ENCODE measurements at places on chromosomes 7 and 10. TPM values are rescaled to one million over a fixed set of nuclear protein-coding genes. Genes with fewer than 3 reads are reported as not detected.
A peak's percentile ranks its signal among the peaks of the same experiment; 100 is the strongest.

DNA sequence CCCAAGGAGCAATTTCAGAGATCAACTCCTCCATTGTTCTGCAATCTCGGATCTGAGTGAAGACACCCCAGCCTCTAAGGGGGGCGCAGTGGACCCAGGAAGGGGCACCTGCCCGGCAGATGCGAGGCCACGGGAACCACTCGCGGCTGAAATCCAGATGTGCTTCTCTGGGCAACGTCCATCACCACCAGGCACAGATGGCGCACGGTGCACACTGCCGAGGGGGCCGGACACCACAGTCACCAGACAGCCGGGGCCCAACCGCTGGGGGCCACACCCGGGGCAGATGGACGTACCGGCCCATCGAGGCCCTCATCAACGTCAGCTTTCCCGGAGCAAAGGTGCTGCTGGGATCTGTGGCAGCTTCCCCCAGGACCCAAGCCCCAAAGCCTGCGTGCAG is 16.9 kb upstream of the ADGRA1 start:
- DNase-seq = no peak

DNA sequence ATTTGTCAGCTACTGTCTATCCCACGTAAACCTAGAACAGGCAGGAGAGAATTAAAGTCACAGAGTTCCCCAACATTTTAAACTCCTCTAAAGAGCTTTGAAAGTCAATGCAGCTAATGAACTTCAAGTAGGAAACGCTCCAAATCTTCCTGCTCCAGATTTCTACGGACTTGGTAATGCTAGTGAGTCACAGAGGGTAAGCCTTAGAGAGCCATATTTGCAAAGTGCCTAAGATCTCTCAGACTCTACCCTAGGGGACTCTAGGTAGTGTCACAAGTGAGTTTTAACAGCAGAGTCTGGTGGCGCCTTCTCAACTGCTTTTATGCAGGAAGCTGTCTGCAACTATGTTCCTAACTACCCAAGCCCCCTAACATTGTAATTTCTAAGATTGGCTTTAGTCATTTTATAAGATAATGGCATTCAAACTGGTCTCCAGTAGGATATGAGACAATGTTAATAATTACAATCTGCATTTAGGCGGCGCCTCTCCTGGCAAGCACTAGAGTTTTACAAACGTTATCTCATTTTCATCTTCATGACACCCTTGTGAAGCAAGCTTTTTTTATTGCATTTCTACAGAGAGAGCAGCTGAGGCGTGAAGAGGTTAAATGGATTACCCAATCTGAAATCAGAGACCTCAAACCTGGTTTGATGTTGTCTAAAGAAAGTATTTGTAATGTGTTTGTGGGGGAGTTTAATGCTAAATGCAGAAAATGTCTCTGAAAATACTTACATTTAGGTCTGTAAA is 22.0 kb upstream of the FZD1 start:
- no peak for DNase-seq

DNA sequence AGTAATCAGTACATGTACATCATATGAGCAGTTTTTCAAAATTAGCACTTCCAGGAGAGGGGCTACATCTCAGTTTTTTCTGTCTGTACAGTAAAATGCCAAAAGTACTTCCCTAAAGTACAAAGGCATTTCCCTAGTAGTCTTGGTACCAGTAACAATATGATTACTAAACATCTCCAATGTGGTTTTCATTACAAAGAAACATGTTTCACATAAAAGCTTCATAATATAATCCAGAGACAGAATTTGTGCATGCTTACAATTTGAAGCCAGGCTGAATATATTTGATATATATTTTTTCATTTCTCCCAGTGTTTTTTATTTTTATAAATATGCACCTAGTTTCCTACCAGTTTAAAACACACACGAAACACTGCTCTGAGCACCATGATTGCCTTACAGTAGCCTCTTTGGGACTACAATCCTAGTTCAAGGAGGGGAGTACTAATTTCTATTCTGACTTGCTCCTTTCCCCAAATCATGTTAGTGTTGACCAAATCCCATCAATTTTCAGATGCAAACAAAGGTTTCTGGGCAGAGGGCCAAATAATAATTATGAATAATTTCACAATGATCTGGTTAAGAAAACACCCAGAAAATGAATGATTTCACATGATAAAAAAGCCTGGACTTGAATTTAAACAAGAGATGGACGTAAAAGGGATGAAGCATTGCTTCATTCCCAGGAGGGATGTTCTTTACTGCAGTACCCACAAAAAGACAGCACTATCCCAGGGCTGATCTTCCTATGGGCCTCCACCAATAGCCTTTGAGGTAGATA is 201.3 kb downstream of the SLC25A13 start:
- DNase-seq = no peak

DNA sequence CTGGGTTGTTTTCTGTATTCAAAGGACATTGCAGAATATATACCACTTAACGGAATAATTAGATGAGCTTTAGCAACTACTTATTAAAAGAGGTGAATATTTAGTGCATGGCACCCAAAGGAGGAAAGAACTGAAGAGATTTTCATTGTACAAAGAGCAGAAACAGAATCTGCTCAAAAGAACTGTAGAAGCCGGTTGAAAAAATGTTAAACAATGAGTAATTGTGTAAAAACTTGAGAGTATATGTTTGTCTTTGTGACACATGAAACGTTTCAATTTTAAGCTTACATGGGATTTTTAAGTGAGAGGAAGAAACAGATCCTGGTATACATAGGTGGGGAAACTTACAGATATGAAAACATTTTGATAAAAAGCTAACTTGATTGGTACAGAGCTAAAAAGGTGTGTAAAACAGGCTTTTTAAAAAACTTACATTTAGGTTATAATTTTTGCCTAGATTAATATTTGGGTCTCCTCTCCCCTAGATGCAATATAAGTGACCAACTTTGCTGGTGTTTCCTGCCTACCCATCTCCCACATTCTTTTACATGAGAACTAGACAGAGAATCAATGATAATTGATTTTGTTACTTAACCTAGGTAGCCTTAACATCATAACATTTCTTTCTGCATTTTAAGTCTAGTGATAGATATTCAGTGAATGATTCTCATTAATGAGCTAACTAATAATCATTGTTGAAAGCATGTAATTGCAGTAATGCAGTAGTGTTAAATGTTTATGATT is 6.8 kb downstream of the ARL5B start:
- no peak for DNase-seq

DNA sequence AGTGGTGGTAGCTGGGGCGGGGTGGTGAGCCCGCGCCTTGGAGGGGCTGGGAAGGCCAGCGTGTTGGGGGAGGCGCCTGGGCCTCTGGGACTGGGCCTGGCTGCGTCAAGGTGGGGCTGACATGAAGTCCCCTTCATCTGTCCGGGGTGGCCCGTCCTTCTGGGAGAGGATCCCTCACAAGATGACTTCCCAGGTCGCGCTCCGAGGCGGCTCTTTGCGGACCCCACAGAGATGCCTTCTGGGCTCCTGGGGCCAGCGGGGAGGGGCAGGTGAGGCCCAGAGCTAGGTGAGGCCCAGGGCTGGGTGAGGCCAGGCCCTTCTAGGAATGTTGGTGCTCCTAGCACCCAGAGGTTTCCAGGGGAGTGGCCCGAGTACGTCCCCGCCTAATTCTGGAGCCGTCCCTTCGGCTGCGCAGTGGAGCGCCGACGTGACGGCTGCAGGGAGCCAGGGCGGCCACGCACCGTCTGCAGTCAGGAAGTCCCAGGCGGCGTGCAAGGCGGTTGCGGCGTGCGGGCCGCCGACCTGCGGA is 58.2 kb upstream of the NUPR2 start:
- DNase-seq = no peak

DNA sequence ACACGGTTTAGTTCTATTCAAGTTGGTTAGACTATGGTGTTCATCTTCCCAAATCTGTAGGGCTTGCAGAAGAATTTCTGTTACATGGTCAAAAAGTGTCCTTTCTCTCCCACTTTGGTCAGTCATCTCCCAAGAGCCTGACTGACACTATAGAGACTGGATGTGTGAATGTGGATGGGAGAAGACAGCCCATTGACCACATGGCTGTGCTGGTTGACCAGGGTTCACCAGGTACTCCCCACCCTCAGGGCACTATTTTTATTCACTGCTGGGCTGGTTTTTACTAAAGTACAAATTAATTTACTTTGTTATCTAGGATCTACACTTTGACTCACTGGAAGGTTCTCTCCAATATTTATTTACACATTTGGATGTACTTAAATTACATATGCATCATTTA is 2.3 kb downstream of the ZNF804B start:
- DNase-seq = no peak

GRCh38 chr7:110170841-110171240 is 920.1 kb upstream of the LRRN3 start:
- DNase-seq = no peak

- DNase-seq = no peak
Measured at GRCh38 chr10:17622061-17622460, 4.9 kb upstream of the HACD1 start.

DNA sequence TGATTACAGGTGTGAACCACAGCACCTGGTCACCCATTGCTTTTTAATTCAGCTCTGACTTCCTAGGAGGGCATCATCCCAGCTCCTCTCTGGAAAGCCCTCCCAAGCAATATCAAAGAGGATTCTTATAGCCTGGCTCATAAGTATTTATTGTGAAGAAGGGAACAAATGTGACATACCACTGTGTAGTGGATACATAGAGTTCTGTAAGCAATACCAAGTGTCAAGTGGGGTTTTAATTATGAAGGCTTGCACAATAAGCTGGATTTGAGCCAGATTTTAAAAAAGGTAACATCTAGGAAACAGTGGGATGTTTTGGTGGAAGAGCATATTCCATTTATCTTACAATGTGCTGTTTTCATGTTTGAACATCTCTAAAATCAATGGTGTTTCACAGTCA is 19.0 kb upstream of the PRTFDC1 start:
- no peak for DNase-seq

GRCh38 chr7:45178241-45179225 is 20.9 kb downstream of the RAMP3 start:
- no peak for DNase-seq

GRCh38 chr7:154504918-154505317 is 452.7 kb downstream of the DPP6 start:
- DNase-seq = no peak

DNA sequence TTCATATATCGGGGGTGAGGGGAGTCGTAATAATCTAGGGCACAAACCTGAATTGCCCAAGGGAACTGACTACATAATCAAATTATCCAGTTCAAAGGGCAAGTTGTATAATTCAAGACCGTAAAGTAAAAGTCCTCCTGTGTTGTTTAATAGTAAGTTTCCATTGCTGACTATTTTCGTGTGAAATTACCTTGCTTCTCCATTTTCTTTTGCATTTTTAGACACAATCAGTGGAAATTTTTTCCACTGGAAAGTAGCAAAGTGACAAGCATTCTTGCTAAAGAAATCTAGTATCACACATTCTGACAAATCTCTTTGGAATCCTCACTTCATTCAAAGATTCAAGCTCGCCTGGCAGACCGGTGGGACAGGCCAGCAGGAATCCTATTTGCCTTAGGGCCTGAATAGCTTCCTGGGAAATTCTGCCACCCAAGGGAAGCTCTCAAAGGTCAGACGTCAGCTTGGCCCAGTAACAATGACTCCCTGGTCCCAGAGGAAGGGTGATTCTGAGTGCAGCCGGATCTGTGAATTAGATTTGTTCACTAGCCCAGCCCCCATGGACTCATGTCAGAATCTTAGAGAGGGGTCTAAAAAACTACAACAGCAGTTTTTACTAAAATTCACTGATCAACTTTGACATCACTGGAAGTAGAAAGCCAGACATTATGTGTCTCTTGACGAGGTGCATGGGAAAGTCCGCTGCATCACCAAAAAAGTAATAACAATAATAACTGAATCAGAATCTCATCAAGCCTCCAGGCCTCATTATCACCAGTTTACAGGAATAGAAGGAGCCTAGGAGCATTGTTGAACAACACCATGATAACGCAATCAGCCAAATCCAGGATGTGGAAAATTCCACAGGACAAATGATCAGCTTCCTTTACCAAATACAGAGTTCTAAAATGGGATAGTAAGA is 161.0 kb downstream of the SKIDA1 start:
- peak; percentile 1 for DNase-seq

DNA sequence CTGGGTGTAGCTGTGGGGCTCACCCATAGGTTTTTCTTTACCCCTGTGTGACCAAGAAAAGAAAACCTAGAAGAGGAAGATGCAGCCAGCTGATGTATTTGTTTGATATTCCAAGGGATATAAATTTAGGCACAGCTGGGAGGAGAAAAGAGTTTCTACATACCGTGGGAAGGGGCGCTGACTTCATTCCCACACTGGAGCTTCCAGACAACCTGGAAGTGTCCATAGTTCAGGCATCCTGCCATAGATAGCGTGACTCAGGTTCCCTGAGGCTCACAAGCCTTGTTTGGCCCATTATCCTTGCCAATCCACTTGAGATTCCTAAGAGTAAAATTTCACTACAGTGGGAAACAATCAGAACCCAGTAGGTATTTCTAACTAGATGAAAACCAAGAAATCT is 371.7 kb upstream of the NRP1 start:
- no peak for DNase-seq

DNA sequence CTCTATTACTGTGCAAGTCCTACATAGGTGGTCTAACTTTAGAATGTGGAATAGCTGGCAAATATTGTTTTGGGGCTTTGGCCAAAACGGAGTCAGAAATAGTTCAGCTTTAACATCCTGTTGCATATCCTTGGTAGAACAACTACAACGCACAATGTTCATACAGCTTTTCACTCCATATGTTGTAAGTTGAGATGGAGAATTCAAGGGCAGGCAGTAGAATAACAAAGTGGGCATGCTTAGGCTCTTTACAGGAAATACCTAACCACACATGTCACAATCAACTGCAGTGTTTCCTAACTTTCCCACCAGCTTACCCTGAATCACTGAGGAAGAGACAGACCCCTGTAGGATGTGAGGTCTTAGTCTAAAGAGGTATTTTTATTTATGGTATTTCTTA is 122.3 kb downstream of the PPP1R3A start:
- DNase-seq = no peak

DNA sequence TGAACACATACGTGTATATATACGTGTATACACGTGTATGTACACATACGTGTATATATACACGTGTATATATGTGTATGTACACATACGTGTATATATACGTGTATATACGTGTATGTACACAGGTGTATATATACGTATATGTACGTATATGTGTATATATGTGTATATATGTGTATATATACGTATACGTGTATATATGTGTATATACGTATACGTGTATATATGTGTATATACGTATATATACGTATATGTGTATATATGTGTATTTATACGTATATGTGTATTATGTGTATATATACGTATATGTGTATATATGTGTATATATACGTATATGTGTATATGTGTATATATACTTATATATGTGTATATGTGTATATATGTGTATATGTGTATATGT is 44.3 kb downstream of the CD36 start:
- DNase-seq = no peak

LRRD1 gene
- 0.78 TPM for total RNA-seq

CYREN gene
- total RNA-seq = 15.1 TPM

CCT6A gene
- total RNA-seq = 189 TPM

NOS3 gene
- 0.78 TPM for total RNA-seq

AGR3 gene
- not detected for total RNA-seq

ZNF425 gene
- 5.1 TPM for total RNA-seq

PSMC2 gene
- total RNA-seq = 65.4 TPM

MRLN gene
- total RNA-seq = not detected

SPACDR gene
- total RNA-seq = not detected

MMRN2 gene
- total RNA-seq = 4.8 TPM

SLC29A4 gene
- total RNA-seq = 16.1 TPM
